Natural killer cell (primary cell): ENCODE measurements at places on chromosomes 5 and 9. TPM values are rescaled to one million over a fixed set of nuclear protein-coding genes. Genes with fewer than 3 reads are reported as not detected.

- DNase-seq: no peak
These were observed 295.2 kb downstream of the MAST4 start for GRCh38 chr5:66891184-66891925.

Gene TRAF1
- 33.9 TPM for total RNA-seq

- DNase-seq: no peak
These were observed 79.0 kb upstream of the RNF38 start for GRCh38 chr9:36479101-36479500.

GRCh38 chr9:110835404-110835803 is 166.8 kb downstream of the MUSK start:
- no peak for DNase-seq

Gene PCDHGB1
- total RNA-seq: not detected

- no peak for DNase-seq
These were observed 70.6 kb upstream of the CKMT2 start for GRCh38 chr5:81162501-81162900.

DNA sequence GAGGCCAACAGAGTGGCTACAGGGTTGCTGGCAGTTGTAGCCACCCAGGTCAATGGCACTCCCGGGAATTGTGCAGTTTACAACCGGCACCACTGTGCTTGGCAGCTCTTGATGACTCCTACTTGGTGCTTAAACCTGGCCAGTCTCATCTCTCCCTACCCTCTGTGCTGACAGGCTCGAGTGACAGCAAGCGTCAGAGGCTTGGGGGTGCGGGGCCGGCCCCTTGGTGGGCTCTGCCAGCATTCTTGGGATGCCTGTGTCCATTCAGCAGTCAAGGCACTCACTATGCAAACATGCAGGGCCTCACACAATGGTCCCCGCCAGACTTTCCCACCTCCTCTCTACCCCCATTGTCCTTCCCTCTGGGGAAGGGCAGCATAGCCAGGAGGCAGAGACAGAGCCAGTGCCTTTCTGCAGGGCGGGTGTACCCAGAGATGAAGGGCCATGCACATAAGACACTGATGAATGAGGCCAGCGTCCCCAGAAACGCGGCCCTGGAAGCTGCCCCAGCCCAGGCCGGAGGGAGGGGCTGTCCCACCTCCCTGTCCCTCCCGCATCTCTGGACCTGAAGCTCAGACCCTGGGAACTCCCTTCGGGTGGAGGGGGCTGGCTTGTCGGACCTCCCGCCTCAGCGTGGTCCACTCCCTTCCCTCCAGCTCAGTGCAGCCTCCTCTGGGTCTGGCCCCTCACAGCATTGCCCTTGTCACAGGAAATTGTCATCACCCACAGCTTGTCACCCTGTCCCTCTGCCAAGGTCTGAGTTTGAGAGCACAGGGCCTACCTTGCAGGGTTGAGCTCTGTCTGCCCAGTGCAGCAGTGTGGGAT is 26.4 kb upstream of the NOTCH1 start:
- DNase-seq: peak; percentile 55

DNA sequence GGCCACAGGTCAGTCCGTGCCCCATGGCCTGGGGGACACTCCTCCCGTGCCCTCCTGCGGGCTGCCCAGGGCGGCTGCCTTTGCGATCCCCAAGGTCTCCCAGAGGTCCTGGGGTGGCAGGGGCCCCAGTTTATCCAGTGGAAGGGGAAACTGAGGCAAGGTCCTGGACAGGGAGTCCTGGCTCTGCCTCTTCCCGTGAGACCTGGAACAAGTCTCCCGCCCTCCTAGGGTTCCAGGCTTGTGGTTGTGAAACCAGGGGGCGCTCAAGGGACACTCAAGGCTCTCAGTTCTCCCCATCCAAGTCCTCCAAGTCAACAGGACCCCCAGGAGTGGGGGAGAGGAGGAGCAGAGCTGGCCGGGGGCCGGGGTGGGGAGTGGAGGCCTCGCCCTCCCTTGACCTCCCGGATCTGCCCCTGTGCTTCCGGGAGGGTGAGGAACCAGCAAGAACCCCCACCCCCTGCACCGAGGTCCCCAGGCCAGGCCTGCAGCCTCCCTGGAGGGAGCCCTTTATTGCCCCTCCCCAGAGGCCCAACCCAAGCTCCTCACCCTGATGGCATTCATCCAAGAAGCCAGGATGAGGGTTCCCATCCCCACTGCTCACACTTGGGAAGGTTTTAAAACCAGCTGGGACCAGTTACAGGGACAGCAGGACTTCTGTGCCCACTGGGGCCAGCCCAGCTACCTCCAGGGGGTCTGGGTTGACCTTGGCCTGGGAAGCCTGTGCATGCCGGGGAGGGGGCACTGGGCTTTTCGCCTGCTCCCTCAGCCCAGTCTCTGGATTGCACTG is 24.7 kb upstream of the TMEM250 start:
- peak; percentile 28 for DNase-seq

DNA sequence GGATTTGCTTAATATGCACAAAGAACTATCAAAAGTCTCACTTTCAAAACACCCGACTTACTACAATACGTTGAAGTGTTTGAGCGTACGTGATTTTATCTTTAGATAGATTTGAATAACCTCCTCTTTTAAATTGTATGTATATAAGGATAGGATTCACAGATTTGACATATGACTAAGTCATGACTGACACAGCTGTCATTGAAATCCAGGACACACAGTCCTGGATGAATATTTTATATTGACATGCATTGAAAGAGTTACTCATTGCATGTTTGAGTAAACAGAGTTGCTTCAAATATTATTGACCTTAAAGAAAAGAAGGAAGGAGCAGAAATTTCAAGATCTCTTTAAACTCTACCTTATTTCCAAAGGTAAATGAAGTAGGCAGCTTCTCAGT is 3.3 kb downstream of the MUSK start:
- no peak for DNase-seq

GRCh38 chr9:107782789-107783188 is 293.2 kb upstream of the KLF4 start:
- DNase-seq: no peak

- DNase-seq: no peak
These were observed 161.1 kb downstream of the AP3B1 start for GRCh38 chr5:78133423-78133822.

Gene DMRTA1
- not detected for total RNA-seq

DNA sequence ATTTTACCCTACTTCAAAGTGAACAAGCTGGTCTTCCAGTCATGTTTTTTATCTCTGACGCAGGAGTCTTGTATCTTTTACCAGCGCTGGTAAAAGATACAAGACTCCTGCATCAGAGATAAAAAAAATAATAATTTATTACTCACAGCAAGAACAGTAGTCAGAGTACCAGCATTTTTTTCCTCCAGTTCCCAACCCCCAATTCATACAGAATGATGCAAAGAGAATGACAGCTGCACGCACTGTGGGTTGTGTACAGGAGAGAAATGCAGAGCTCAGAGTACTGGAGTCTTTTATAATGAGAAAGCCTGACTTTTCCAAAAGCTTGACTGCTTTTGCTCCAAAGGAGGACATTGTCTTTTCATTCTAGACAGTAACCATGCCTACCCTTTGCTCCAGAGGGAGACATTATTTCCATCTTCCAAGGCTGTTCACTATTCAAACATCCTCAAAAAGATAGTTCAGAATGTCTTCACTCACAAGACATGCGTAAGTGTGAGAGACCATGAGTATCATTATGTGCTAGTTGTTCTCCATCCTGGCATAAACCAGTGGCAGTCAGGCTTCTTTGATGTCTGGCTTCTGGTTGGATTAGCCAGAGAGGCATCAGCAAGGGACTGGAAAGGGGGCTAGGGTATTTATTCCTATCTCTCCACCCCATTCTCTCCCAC is 14.3 kb upstream of the RANBP6 start:
- no peak for DNase-seq

DNA sequence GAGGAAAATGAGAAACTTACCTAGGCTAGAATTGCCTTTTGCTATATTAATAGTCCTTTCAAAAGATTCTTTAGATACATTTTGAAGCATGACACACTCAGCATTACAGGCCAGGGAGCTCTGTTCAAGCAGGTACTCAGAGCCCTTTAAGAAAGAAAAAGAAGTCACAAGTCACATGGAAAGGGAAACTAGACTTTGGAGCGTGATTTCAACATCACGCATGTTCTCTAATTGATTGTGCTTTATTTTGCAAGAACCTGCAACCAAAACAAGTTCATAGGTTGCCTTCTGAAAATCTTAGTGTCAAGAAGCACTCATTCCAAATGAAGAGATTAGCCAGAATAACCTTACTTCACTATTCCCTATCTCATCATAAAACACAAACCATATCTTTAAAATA is 103.8 kb downstream of the MPDZ start:
- DNase-seq: no peak

Gene WNK2
- not detected for total RNA-seq

GRCh38 chr5:159038907-159039306 is 60.8 kb downstream of the EBF1 start:
- no peak for DNase-seq

GRCh38 chr9:137307255-137308056 is 5.4 kb upstream of the NRARP start:
- DNase-seq: no peak

GRCh38 chr5:73544429-73545402 is 20.7 kb downstream of the ANKRA2 start:
- no peak for DNase-seq

DNA sequence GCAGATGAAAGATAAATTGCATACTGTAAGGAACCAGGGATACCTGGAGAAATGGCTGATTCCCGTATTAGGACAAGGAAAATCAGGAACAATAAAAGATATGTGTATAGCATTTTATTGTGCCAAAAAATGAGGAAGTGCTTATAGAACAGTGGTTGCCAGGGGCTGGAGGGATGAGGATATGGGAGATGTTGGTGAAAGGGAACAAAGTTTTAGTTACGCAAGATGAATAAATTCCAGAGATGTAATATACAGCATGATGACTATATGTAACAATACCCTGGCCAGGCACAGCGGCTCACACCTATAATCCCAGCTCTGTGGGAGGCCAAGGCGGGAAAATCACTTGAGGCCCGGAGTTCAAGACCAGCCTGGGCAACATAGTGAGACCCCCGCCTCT is 101.8 kb downstream of the CDK5RAP2 start:
- DNase-seq: no peak

Gene SEPTIN8
- total RNA-seq: 17.0 TPM

- DNase-seq: no peak
These were observed 255.5 kb downstream of the PBX3 start for GRCh38 chr9:126002476-126003350.

DNA sequence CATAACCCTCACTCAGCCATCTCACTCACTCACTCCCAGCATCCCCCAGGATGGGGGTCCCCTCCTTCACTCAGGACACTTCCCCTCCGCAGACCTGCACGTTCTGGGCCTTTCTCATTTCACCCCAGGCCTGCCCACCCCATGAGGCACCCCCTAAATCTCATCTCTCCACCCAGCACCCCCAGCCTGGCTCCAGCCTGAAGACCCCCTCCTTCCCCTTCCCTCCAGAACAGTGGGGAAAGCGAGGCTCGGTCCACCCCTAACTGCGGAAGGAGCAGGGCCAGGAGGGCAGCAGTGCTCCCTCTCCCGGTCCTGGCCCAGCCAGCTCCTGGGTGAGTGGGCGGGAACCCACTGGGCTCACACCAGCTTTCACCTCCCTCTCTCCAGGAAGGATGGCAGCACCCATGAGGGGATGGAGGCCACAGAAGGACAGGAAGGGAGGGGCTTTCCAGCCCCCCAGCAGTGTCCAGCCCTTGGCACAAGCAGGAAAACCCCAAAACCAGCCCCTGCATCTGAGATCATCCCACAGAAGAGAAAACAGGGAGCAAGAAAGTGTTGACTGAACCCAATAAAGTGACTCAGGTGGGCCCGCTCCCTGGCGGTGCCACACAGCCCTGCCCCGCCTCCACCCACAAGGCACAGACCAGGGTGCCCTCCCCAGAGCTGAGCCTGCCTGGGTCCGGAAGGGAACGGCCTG is 55.0 kb downstream of the LRSAM1 start:
- DNase-seq: no peak

Gene LRRC19
- not detected for total RNA-seq

GRCh38 chr5:178499352-178499751 is 90.8 kb downstream of the COL23A1 start:
- no peak for DNase-seq

DNA sequence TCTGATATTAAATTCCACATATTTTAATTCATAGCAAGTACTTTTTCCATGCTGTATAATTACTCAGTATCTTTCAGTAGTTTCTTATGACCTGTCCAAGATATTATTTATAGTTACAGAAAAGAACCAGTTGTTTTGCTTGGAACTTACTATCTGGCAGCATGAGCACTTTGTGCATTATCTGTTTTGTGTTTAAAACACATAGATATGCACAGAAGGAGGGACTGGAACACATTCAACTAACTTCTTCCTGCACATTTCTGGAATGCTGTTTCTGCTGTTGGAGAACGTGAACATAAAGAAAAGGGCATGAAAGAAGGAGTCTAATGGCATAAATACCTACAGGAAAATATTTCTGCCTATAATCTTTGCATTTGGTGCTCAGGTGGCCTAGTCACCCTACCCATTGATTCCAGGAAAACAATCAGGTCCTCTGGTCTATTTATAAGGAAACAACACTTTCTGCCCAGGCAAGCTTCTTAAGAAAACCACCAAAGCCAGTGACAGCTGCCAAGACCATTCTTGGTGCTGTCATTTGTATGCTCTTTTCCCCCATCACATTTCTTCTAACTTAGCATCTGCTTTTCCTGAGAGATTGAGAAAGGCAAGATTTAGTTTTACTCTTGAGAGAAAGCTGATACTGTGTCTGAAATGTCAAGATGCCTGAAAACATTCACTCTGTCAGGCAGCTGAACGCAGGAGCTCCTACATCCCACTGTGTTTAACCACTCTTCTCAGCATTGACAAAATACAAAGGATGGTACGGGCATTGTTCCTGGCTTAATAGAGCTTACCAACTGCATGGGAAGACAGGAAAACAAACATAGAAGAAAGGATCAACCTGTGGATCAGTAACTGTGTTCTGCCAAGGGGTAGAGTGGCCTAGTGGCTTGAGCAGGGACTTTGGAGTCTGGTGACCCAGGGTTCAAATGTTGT is 40.3 kb downstream of the RAB3C start:
- DNase-seq: no peak

DNA sequence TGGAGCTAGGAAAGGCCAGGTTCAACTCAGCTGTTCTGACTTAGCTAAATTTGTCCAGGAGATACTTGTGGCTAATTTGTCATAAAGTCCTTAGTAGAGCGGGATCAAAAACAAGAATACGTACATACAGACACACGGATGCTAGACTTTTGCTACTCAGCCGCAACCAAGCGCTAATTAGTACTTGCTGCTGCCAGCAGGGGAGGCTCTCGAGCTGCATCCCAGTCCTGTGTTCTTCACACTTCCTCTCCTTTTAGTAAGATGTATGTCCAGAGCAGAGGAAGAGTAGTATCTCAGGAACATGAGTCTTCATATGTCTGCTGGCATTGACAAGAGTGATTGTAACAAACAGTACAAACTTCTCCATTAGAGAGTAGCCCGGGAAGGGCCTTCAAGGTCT is 58.3 kb downstream of the CYFIP2 start:
- DNase-seq: no peak

Gene LCN15
- not detected for total RNA-seq

- no peak for DNase-seq
These were observed 61.1 kb downstream of the GRIA1 start for GRCh38 chr5:153551537-153552079.
